ENCODE measurements at places on chromosomes 12 and 14. TPM values are rescaled to one million over a fixed set of nuclear protein-coding genes. Genes with fewer than 3 reads are reported as not detected.
A peak's percentile ranks its signal among the peaks of the same experiment; 100 is the strongest.

- DNase-seq: no peak
Measured at GRCh38 chr12:11758510-11759493, 109.3 kb downstream of the ETV6 start.

ST8SIA1 gene
- 10.4 TPM for total RNA-seq

OR6C4 gene
- total RNA-seq: not detected

DNA sequence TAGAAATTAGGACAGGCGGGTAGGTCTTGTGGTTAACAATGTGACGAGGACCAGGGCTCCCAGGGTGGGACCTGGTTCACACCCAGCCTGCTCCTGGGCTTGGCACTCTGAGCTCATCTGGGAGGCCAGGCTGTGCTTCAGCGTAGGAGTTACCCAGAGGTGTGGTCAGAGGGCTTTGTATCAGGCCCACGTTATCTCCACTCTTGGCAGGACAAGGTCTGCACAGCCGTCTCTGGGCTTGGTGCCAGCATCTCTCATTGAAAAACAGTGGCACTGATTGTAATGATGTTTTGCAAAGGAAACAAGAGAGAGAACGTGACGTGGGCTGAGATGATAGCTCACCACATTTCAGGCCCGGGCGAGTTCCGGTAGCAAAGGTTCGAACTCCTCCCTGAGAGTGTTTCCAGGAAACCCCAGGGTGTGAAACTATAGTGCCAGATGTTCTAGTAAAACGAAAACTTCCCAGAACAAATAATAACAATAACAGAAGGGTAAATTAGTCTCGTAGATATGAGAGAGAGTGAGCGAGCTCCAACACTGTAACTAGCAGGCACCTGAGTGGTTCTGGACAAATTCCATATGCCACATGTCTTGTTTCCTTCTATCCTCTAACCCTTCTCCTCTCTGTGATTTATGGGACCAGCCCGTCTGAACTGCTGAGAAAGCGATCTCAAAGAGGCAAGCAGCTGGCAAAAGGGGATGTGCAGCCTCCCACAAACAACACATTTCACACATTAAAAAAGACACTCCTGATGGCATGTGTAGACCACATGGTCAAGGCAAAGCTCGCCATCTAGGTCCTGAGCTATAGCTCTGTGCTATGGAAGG, 227.3 kb downstream of the KTN1 start:
- peak; percentile 68 for DNase-seq

SMARCD1 gene
- 56.7 TPM for total RNA-seq

DNA sequence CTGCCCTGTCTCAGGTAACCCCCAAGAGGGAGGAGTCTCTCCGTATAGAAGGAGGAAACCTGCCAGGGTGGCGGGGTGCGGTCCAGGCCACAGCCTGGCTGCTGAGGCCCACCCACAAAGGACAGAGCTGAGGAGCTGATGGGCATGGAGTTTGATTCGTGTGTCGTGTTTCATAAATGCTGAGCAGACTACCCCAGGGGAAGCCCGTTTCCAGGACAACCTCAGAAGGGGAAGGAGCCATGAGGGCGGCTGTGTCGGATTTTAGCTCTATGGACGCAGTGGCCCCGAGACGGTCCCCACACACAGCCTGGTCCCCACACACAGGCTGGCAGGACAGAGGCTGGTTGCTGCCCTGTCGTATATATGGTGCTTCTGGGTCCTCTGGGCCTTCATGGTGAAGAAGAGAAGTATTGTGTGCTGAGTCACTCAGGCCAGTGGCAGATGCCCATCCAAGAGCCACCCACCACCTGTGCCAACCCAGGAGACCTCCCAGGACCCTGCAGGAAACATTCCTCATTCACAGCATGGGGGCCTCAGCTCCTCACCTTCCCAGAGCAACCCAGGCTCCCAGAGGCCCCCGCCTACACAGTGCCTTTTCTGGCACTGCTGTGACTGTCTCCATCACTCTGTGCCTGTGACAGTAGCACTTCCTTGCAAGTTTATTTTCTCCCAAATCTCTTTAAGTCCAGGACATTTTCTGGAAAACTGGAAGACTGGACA, 63.1 kb upstream of the RIN3 start:
- no peak for DNase-seq
